Large intestine (tissue), 12 donors: ENCODE measurements at places on chromosomes 13 and 19. TPM values are rescaled to one million over a fixed set of nuclear protein-coding genes. Genes with fewer than 3 reads are reported as not detected.

DNA sequence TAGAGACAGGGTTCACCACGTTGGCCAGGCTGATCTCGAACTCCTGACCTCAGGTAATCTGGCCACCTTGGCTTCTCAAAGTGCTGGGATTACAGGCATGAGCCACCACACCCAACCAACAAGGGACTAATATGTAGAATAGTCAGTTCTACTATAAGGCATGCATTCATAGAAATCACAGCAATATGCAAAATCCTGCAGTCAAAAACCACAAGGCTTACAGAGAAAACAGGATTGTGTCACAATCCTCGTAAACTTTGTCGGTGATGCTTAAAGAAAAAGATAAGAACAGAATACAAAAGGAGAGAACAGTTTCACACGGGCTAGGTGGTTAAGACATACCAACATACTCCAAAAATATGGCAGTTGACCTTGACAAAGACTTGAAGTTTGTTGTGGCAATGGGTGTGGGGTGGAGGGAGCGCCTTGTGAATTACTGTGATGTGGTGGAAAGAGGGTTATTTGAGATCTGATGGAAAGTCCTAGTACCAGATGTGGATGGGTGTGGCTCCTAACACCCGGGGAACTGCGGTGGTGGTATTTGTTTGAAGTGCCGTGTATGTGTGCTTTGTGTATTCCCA, 12.4 kb downstream of the NOSIP start:
- no peak overlapping the region for H3K4me3 ChIP-seq
- peak overlapping the region; percentile 11 for H3K27ac ChIP-seq
- H3K27me3 ChIP-seq, result no peaks in the 10 kb centered on the region
- peaks cover 32% of the 10 kb centered on the region for H3K4me1 ChIP-seq
- no peaks in the 10 kb centered on the region for H3K36me3 ChIP-seq

- peaks cover 51% of the 10 kb centered on the region for H3K36me3 ChIP-seq
- no peak overlapping the region for H3K27ac ChIP-seq
- no peak overlapping the region for H3K4me3 ChIP-seq
- H3K27me3 ChIP-seq, result no peaks in the 10 kb centered on the region
Measured at GRCh38 chr19:16554776-16555175, 12.5 kb upstream of the CHERP start.

GRCh38 chr19:45177817-45178261, at the start of gene TRAPPC6A:
TRAPPC6A (minus strand) TSS chr19:45178237; CDS start chr19:45178218, 19 bp downstream.
- H3K4me1 ChIP-seq, result peaks cover 11% of the 10 kb centered on the region
- H3K27ac ChIP-seq, result peak within 1 kb of the TSS; percentile 95

- H3K36me3 ChIP-seq, result no peaks in the 10 kb centered on the region
- H3K4me1 ChIP-seq, result peaks cover 14% of the 10 kb centered on the region
- no peak overlapping the region for H3K27ac ChIP-seq
- H3K4me3 ChIP-seq, result no peak overlapping the region
- DNase-seq, result no peak
- H3K27me3 ChIP-seq, result no peaks in the 10 kb centered on the region
Measured at GRCh38 chr19:29668746-29669609, 3.7 kb downstream of the PLEKHF1 start.

GRCh38 chr13:93778548-93778947, 551.9 kb downstream of the GPC6 start:
- DNase-seq, result no peak
- no peaks in the 10 kb centered on the region for H3K27me3 ChIP-seq
- H3K4me1 ChIP-seq, result no peaks in the 10 kb centered on the region

DNA sequence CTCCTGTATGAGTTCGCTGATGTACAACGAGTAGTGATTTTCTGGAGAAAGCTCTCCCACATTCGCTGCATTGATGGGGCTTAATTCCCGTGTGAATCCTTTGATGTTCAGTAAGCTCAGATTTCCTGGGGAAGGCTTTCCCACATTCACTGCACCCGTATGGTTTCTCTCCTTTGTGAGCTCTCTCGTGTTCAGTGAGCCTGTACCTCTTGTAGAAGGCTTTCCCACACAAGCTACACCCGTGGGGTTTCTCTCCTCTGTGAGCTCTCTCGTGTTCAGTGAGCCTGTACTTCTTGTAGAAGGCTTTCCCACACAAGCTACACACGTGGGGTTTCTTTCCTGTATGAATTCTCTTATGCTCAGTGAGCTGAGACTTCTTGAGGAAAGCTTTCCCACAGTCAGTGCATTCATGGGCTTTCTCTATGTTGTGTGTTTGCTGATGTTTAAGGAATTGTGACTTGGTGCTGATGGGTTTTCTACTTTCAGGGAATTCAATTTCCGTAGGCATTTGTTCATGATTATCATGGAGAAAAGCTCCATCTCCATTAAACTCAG, 3.5 kb upstream of the ZNF577 start:
- H3K4me1 ChIP-seq, result peaks cover 6% of the 10 kb centered on the region
- no peak overlapping the region for H3K27ac ChIP-seq
- no peaks in the 10 kb centered on the region for H3K27me3 ChIP-seq
- peaks cover 54% of the 10 kb centered on the region for H3K36me3 ChIP-seq
- H3K4me3 ChIP-seq, result no peak overlapping the region

GRCh38 chr13:77430377-77430951, 103.6 kb upstream of the MYCBP2 start:
- H3K4me1 ChIP-seq, result no peaks in the 10 kb centered on the region
- DNase-seq, result no peak
- no peak overlapping the region for H3K27ac ChIP-seq
- no peaks in the 10 kb centered on the region for H3K36me3 ChIP-seq

GRCh38 chr19:5228490-5228889, 112.1 kb downstream of the PTPRS start:
- H3K4me1 ChIP-seq, result no peaks in the 10 kb centered on the region
- no peaks in the 10 kb centered on the region for H3K36me3 ChIP-seq
- no peak overlapping the region for H3K27ac ChIP-seq

DNA sequence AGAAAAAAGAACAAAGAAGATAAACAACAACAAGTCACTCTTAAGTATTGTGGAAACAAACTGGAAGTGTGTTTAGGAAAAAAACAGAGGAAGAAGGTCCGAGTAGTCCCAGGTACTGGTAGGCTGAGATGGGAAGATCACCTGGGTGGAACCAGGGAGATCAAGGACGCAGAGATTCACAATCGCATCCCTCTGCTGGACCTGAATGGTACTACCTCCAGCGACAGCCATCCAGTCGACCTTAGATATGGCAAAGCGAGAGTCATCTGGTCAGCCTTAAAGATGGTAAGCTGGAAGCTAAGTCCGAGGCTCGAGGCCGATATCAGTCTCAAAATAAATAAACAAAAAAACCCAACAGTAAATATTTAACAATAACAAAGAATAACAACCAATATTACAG, 44.9 kb upstream of the ZNF91 start:
- H3K27ac ChIP-seq, result no peak overlapping the region
- DNase-seq, result no peak
- H3K4me1 ChIP-seq, result no peaks in the 10 kb centered on the region

GRCh38 chr19:18231775-18232174, 5.5 kb upstream of the PDE4C start:
- H3K4me3 ChIP-seq, result no peak overlapping the region
- peaks cover 2% of the 10 kb centered on the region for H3K4me1 ChIP-seq
- H3K27me3 ChIP-seq, result peaks cover 56% of the 10 kb centered on the region

DNA sequence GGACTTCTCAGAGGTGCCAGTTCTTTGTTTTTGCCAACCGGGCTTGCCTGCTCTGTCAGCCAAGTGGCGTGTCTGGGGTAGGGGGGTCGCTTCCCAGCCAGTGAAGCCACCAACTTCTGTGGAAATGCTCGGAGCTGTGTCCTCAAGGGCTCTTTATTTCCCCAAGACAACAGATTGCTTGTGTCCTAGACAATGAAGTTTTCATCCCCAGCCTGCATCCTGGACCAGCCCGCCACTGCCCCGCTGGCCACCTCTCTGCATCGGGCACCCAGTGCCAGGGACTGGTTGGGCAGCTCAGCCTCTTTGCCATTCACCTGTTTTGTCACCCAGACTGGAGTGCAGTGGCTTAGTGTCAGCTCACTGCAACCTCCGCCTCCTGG, 3.7 kb downstream of the RAB11B start:
- H3K4me1 ChIP-seq, result peaks cover 15% of the 10 kb centered on the region
- no peak for DNase-seq
- peaks cover 9% of the 10 kb centered on the region for H3K36me3 ChIP-seq
- H3K4me3 ChIP-seq, result no peak overlapping the region
- H3K27ac ChIP-seq, result no peak overlapping the region

GRCh38 chr13:102879793-102880499, 34.1 kb downstream of the ERCC5 start:
- H3K27ac ChIP-seq, result no peak overlapping the region
- peaks cover 22% of the 10 kb centered on the region for H3K36me3 ChIP-seq
- H3K4me3 ChIP-seq, result no peak overlapping the region
- no peak for DNase-seq

- no peaks in the 10 kb centered on the region for H3K4me1 ChIP-seq
- no peak for DNase-seq
- no peaks in the 10 kb centered on the region for H3K27me3 ChIP-seq
- H3K36me3 ChIP-seq, result peaks cover 5% of the 10 kb centered on the region
Measured at GRCh38 chr13:60482012-60482411, 85.0 kb downstream of the TDRD3 start.

- no peaks in the 10 kb centered on the region for H3K4me1 ChIP-seq
- no peak overlapping the region for H3K4me3 ChIP-seq
- no peak for DNase-seq
- H3K27me3 ChIP-seq, result no peaks in the 10 kb centered on the region
Measured at GRCh38 chr13:63124863-63125262, 1709.2 kb upstream of the PCDH20 start.

GRCh38 chr19:13078897-13079541, 23.6 kb downstream of the LYL1 start:
- H3K4me1 ChIP-seq, result peaks cover 33% of the 10 kb centered on the region
- no peak for DNase-seq
- H3K27me3 ChIP-seq, result peaks cover 3% of the 10 kb centered on the region
- no peak overlapping the region for H3K4me3 ChIP-seq
- H3K36me3 ChIP-seq, result peaks cover 6% of the 10 kb centered on the region

GRCh38 chr13:99605420-99606323, 104.4 kb downstream of the TM9SF2 start:
- peak; percentile 80 for DNase-seq
- H3K4me1 ChIP-seq, result peaks cover 11% of the 10 kb centered on the region
- no peaks in the 10 kb centered on the region for H3K27me3 ChIP-seq
- H3K27ac ChIP-seq, result peak overlapping the region; percentile 90

DNA sequence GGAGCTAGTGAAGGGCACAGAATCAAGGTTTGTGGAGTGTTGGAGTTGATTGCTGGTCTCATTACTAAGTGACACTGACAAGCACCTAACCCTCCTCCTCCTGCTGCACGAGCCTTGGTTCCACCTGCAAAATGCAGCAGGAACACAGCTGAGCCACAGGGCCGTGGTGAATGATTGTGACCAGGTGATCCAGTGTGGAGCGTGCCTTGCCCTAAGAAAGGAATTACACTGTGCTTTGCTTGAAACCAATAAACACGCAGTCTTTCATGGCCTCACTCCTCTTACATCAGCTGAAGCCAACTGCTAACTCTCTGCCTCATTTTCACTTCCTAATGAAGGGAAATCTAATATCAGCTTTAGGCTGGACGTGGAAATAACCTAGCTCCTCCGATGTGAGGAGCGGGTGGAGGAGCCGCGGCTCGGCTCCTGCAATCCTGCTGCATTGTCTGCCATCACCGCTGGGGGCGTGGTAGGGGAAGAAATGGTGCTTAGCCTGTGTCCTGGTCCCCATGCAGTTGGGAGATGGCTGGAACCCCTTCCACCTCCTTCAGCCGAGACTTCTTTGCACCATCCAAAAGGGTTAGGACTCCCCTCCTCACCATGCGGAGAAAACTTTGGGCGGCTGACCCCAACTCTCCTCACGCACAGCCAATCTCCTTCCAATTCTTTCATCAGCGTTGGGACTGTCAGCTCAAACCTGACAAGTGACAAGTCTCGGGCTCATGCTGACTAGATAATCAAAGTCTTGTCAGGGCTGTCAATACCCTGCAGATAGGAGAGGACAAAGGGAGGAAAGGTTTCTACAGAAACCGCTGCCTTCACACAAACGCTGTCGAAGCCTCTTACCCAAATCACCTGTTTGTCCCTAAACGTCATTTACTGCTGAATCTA, 427.9 kb downstream of the ZNF536 start:
- DNase-seq, result no peak
- no peaks in the 10 kb centered on the region for H3K36me3 ChIP-seq
- peaks cover 6% of the 10 kb centered on the region for H3K27me3 ChIP-seq
- no peak overlapping the region for H3K27ac ChIP-seq
- H3K4me3 ChIP-seq, result no peak overlapping the region

DNA sequence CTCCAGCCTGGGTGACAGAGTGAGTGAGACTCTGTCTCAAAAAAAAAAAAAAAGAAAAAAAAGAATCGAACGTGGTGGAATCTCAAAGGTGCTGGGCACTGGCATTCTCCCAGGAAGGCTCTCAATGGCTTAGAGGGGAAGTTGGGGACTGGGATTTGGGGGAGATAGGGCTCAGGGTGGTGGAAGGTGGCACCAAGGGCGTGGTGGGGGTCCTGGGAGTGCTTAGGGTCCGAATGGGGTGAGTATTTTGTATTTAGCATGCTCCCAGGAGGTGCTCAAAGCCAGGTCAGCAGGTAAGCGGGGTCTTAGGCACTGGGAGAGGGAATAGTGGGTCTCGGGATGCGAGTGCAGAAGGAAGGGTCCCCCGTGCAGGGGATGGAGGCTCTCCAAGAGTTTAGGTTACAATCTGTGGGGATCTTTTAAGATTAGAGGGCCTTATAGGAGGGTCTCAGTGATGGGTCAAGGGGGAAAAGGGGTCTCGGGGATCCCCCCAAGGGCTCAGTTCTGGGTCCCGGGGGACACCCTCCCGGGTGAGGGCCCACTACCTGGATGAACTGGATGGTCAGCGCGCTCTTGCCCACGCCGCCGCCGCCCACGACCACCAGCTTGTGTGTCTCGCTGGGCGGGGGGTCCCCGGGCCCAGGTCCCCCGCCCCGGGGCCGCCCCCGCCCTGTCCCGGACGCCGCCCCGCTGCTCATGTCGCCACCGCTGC, 386 bp downstream of the RRAS start:
- peak overlapping the region; percentile 76 for H3K27ac ChIP-seq
- peaks cover 34% of the 10 kb centered on the region for H3K4me1 ChIP-seq
- peak overlapping the region; percentile 72 for H3K4me3 ChIP-seq
- H3K36me3 ChIP-seq, result peaks cover 7% of the 10 kb centered on the region
- DNase-seq, result no peak
- H3K27me3 ChIP-seq, result peaks cover 9% of the 10 kb centered on the region

DNA sequence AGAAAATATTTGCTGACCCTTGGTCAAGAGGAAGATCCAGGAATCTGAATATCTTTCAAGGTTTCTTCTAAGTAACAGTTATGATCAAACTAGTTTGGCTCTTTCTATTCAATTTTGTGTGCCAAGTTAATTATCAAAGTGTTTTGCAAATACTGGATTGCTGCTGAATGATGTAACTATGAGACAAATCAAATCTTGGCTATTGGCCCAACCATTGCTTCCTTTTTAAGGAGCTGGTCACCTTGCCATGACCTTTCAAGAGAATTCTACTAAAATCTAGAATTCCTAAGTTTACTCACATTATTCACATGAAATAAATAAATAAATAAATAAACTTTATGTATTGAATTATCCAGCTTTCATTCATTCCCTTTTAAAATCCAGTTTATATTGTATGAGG, 371.8 kb downstream of the SLITRK6 start:
- no peaks in the 10 kb centered on the region for H3K36me3 ChIP-seq
- no peaks in the 10 kb centered on the region for H3K27me3 ChIP-seq
- H3K4me1 ChIP-seq, result no peaks in the 10 kb centered on the region
- no peak for DNase-seq

MIA gene
- polyA plus RNA-seq, result 6.2 TPM

RUVBL2 gene
- 65.0 TPM for polyA plus RNA-seq

C3 gene
- 79.1 TPM for polyA plus RNA-seq

KIR2DL4 gene
- 0.94 TPM for polyA plus RNA-seq

EXOSC5 gene
- polyA plus RNA-seq, result 16.5 TPM

RAB3A gene
- polyA plus RNA-seq, result 5.3 TPM

KRTDAP gene
- polyA plus RNA-seq, result 0.40 TPM
